ENCODE measurements at places on chromosomes 7 and 10.

DNA sequence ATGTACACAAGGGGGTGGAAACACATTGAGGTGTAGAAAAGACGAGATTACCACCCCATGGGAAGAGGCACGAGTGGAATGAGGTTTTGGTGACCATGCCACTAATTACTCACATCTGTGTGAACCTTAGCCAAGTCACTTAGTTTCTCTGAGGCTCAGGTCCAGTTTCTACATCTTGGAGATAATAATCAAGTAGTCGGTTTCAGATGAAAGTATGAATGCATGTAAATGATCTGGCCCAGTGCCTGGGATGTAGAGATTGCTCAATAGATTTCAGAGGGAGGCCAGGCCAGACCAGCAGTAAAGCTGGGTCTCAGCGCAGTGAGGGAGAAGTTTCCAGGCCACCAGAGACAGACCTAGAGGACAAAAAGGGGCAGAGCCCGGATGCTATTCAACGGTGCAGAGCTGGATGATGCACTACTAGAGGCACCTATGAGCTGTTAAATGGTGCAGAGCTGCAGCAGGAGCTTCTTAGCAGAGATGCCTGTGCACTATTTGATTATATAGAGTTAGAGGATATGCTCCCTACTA, 725.1 kb downstream of the GRID1 start:
- DNase-seq = no peak

- no peak for DNase-seq
These were observed 114.6 kb downstream of the PDE1C start for GRCh38 chr7:31955641-31956040.

DNA sequence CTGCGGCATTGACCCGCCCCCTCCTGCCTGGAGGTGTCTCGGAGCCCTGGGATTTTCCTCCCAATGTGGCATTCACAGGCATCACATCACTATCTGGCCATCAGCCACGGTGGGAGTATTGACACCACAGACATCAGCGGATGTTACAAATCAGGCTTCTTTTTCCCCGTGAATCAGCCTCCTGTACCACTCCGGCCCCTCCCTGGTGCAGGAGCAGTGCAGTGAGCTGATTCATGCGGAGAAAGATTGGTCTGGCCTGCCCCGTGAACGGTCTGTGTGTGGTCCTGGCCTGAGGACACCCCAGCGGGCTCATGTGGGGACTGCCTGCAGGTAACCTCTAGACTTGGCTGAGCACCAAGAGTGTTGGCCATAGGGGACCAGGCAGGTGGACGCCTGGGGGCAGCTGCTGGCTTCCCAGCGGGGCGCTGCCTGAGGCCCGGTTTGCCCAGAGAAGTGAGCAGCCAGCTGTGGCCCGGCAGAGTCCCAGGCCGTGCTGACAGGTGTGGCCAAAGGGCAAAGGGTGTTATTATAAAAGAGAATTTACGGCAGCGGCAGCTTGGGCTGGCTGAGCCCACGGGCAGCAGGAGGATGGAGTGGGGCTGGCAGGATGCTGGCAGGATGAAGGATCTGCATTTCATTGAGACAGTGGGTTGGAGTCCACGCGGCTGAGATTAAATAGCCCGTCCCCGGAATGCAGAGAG, 32.1 kb upstream of the GNA12 start:
- DNase-seq = no peak

DNA sequence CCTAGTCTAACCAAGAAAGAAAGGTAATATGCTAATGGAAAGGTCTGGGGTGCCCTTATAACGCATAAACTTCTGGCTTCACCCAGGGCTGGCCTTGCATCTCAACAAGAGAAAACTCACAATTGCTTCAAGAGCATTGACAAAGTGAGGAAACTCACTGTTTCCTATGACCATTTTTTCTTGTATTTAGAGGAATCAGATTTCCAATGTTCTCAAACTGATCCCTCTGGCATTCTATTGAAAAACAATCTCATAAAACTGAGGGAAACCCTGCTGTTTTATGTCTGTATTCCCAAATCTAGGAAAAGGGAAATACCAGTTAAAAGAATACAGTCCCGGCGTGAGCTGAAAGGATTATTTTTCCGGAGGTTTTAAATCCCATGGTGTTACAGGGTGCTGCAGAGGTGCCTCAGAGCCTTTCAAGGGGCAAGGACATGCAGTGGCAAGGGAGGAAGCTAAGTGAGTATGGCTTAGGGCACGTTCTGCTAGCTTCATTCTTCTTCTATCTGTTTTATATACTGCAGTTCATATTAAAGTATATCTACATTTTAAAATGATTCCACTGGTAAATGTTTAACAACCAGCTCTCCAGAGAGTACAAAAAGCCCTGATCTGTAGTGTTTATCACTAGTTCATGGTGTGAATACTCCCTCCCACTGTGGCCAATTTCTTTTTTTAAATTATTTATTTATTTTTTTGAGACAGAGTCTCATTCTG, 68.7 kb downstream of the CAV1 start:
- no peak for DNase-seq

- no peak for DNase-seq
These were observed 12.1 kb upstream of the GRIFIN start for GRCh38 chr7:2488272-2488645.

- DNase-seq = no peak
These were observed 20.6 kb upstream of the CCNJ start for GRCh38 chr10:96022739-96023138.

DNA sequence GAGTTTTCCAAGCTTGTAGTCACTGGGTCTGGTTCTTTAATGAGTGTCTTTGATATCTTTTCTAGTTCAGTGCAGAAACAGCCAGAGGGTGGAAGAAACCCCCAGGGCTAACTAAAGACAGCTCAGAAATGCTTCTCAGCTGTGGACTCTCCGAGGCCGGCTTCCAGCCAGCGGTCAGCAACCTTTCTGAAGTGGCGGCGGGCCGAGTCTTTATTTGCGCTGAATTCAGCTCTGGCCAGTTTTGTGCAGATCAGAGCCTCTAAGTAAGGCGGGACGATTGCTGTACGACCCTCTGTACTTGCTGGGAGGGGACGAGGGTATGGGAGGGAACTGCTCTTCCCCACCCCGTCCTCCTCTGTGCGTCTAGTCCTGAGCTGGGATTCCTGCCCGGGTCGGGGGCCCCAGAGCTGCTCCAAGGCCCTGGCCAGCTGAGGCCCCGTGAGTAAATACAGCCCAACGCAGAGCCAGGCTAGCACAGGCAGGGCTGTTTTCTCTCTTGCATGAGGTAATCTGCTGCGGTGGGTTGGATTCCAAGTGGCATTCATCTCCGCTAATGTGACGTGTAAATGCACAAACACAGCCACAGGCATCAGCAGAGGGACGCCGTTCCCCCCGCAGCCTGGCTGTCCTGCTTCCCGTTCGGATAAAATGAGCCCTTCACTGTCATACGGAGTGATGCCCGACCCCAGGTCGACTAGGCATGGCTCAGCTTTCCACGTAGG, 159.8 kb downstream of the PIP4K2A start:
- DNase-seq = no peak

GRCh38 chr7:123757095-123757494, 8.3 kb upstream of the WASL start:
- no peak for DNase-seq

DNA sequence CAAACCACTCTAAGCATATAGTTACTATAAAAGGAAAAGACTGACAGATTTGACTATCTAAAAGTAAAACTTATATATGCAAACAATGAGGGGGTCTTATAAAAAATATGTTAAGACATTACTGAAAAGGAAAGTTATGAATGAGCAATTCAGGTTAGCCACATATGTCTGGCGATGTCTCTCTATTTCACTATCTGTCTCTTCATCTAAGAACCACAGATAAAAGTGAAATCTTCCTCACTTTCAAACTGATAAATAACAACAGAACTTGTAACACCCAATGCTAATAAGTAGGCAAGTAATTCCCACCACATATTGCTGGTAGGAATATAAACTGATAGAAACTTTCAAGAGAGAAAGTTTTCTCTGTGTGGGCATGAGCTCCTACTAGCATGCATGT, 138.2 kb downstream of the CHCHD3 start:
- no peak for DNase-seq

DNA sequence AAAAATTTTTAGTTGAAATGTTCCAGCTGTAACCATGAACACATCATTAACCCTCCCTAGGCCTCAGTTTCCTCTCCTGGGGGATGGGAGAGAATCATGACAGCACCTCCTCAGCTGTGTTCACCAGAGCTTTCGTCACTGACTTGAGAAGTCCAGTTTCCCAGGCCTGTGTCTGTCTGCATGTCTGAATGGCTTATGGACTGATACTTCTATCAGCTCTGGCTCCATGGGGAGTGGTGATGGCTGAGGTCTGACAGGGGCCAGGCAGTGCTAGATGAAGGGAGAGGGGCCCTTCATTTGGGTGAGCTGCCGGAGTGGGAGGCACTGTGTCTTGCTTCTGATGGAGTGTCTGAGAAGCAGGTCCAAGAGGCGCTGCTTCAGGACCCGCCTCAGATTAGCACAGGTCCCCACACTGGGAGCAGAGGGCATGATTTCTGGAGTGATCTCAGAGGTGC, 192.9 kb downstream of the PTPN20 start:
- DNase-seq = no peak

DNA sequence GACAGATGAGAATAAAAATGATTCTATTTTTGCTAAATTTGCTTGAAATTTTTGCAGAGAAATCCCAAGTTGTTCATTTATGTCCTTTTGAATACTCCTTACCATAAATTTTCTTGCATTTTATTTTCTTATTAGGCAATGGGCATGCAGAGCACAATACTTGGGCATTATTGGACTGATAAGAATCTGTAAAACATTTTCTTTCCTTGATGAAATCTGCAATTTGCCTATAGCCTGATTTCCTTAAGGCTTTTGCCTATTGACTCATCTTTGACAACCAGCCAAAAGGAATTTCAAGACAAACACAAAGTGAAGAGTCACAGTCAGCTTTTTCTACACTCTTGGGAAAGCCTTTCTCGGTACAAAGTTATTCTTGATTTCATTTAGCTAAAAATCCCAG, 30.5 kb upstream of the GNAT3 start:
- no peak for DNase-seq

GRCh38 chr10:31341552-31341951, 22.5 kb downstream of the ZEB1 start:
- no peak for DNase-seq

- DNase-seq = no peak
These were observed 17.8 kb downstream of the HDAC9 start for GRCh38 chr7:18513343-18513742.

- DNase-seq = peak; percentile 4
These were observed 138.2 kb upstream of the TMEM229A start for GRCh38 chr7:124171068-124171467.

GRCh38 chr7:98514211-98515031, 102.7 kb upstream of the NPTX2 start:
- DNase-seq = no peak

DNA sequence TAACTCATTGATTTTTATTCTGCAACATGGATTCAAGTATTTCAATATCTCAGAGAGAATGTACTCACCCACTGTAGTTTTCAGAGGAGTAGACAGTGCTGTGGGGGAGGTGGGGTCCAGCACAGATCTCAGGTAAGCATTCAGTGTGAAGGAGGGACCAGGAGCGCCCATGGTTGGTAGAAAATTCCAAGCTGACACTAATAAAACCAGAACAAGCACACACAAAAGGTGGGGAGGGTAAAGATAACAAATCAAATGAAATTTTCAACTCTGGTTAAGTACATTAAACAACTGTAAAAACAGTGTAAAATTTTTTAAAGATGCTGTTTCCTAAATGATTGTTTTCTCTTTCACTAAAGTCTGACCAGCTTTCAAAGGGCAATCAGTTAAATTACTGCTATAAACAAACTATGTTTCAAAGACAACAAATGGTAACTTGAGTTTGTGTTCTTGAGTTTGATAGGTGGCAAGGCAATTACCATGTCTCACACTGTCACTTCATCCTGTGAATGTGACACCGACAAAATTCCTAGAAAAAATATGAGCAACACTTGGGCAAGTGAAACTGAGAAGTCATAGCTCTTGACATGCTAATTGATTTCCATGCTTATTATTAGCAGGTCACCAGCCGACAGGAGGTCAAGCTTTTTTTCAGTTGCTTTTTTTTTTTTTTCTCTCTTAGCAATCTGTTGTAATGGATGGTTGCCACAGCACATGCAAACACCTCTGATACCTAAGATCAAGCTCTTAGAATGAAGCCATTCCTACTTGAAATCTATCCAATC, 205.8 kb upstream of the SLC26A5 start:
- no peak for DNase-seq

GRCh38 chr10:121159670-121160069, 308.5 kb downstream of the WDR11 start:
- no peak for DNase-seq

DNA sequence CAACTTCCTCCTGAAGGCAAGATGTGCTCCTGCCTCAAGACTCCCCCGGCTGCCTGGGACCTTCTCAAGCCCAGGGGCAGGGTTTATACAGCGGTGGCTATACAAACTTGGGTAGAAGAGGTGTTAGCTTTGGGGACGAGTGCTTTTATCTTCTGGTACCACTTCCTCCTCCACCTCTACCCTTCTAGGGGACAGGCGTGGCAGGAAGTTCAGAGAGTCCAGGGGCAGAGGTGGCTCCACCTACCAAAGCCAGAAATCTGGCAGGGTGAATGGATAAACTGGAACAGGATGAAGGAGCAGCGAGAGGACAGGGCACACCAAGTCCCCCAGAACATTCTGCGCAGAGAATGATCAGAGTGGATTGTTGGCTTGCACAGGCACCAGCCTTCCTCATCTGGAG, 24.0 kb upstream of the TM9SF3 start:
- no peak for DNase-seq

- DNase-seq = no peak
These were observed at the start of gene ABCB4 for GRCh38 chr7:87475359-87476178. TSS of gene ABCB4 (minus strand) at chr7:87475680. CDS start at chr7:87475465, 215 bp downstream.

DNA sequence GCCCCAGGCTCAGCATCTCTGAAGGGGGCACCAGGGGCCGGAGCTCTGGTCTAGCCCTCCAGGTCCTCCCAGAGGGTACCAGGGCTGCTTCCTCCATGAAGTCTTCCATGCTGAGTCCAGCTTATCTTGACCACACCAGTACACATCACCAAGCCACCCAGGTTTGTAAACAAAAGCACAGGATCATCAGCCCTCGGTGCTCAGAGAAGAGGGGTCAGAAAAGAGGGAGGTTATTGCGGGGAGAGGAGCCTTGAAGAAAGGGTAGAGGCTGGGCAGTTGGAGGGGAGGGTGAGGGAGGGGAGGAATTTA, 23.9 kb downstream of the AQP1 start:
- no peak for DNase-seq

DNA sequence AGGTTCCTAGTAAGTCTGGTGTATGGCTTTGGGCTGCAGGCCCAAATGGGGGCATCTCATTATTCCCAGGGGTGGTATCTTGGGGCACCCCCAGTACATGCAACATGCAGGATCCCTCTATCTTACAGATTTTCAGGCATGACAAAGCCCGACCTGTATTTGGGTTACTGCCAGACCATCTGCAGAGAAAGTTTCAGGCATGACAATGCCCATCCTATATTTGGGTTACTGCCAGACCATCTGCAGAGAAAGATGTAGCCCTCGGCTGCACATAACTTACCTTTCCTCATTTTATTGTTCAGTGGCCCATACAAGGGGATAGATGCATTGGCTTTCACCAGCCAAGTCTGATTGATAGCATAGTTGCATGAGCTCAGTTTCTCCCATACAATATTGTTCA, 112.2 kb upstream of the RAB18 start:
- no peak for DNase-seq

Measured in NCI-H1436 (cell line).